Small intestine (tissue), 16 donors: ENCODE measurements at places on chromosomes 12 and 14. TPM values are rescaled to one million over a fixed set of nuclear protein-coding genes. Genes with fewer than 3 reads are reported as not detected.

Gene KCNK10
- 1.9 TPM for polyA plus RNA-seq

Gene NCAPD2
- 13.2 TPM for polyA plus RNA-seq

Gene PLEKHG3
- polyA plus RNA-seq, result 12.7 TPM

Gene TCHP
- 7.0 TPM for polyA plus RNA-seq

- DNase-seq, result no peak
Observed at GRCh38 chr12:104183443-104183842, 32.1 kb upstream of the TXNRD1 start.

DNA sequence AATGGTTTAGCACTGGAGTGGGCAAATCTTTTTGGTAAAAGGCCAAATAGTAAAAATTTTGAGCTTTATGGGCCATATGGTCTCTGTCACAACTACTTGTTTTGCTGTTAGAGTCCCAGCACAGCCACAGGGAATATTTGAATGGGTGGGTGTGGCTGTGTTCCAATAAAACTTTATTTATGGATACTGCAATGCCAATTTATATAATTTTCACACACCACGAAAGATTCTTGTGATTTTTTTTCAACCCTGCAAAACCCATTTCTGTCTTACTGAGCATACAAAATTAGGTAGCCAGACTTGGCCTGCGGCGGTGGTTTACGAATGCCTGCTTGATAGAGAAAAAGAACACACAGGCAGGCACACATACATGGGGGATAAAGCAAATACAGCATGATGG, 28.3 kb downstream of the TMEM120B start:
- DNase-seq, result no peak

- DNase-seq, result no peak
Observed at GRCh38 chr12:13627536-13627935, 353.9 kb downstream of the GRIN2B start.

Gene ADSS1
- polyA plus RNA-seq, result 3.6 TPM

DNA sequence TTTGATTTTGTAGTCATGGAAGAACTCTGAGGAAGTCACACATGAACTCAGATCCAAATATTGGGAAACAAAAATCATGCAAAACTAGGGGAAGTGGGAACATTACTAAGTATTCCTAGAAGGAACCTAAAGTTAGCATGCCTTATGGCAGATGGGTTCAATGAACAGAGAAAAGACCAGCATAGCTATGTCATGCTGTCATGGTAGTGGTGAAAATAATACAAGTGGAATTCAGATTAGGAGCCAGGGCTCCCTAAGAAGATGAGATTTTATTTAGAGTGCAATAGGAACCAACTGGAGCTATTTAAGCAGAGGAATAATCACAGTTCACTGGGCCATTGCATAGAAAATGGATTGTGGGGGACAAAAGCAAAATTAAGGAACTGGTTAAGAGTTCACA, 134.0 kb downstream of the DIO2 start:
- no peak for DNase-seq

Gene C1R
- polyA plus RNA-seq, result 31.8 TPM

GRCh38 chr14:104303705-104304425, 165.5 kb downstream of the KIF26A start:
- DNase-seq, result no peak

Gene KIF26A
- polyA plus RNA-seq, result not detected
